Activated CD4-positive, alpha-beta memory T cell treated with anti-CD3 and anti-CD28 coated beads for 36 hours (primary cell): ENCODE measurements at places on chromosomes 5 and 9. TPM values are rescaled to one million over a fixed set of nuclear protein-coding genes. Genes with fewer than 3 reads are reported as not detected.

- H3K27ac ChIP-seq: no peak overlapping the region
- no peak for DNase-seq
- H3K4me3 ChIP-seq: no peak overlapping the region
These were observed 472.7 kb upstream of the CDH9 start for GRCh38 chr5:27511061-27511460.

DNA sequence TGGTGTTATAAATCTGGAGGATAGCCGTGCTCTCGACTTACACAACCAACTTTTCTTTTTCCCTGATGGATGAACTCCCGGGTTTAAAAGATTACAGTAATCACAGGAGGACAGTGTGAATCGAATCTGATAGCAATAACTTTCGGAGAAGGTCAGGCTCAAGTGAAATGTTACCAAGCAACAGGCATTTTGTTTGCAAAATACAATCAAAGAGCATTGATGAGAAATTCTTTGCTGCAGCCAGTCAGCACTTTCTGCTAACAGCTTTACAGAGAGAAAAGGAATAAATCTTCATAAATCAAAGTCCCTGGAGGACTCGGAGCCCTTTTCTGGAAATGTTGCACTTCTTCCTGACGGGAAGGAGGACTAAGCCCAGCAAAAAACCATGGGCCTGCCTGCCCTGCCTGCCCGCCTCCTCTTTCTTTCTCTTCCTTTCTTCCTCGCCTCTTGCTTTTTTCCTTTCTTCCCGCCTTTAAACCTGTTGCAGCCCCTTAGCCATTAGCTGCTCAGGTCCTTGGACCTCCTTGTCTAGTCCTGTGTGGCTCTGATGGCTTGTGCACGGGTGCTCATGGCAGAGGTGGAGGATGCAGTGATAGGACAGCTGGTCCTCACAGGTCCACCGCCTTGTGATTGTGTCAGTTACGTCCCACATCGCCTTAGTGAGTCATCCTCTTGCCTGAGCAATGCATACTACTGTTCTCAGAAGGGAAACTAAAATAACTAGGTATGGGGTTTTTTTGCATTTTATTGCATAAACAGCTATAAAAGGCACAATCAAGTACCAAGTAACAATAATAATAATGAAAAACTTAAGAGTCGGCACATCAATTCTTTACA, 6.2 kb downstream of the DMRT3 start:
- H3K27ac ChIP-seq: no peak overlapping the region
- peaks cover 3% of the 10 kb centered on the region for H3K4me1 ChIP-seq
- peaks cover 69% of the 10 kb centered on the region for H3K27me3 ChIP-seq
- no peaks in the 10 kb centered on the region for H3K36me3 ChIP-seq

DNA sequence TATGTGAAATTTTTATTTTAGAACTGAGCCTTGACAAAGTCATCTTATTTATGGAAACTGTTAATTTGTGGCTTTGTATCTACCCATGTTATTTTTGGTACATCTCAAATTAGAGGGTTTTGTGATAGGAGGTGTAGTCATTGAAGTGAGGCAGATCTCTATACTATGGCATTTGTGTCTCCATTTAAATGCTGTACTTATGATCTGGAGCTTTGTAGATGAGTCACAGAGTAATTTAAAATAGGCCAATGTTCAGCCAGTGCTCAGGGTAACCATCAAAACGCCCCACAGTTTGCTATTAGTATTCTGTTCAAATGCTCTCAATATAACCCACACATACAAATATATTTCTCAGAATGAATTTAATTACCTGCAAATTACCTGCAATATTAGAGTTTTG, 351.5 kb upstream of the KLF9 start:
- no peak overlapping the region for H3K4me3 ChIP-seq
- DNase-seq: no peak
- H3K36me3 ChIP-seq: no peaks in the 10 kb centered on the region
- H3K4me1 ChIP-seq: no peaks in the 10 kb centered on the region

- no peaks in the 10 kb centered on the region for H3K36me3 ChIP-seq
- no peaks in the 10 kb centered on the region for H3K4me1 ChIP-seq
- no peak for DNase-seq
- H3K27ac ChIP-seq: no peak overlapping the region
- no peaks in the 10 kb centered on the region for H3K27me3 ChIP-seq
These were observed 303.1 kb downstream of the ELAVL2 start for GRCh38 chr9:23522952-23523351.

GRCh38 chr5:143671674-143672569, 140.0 kb upstream of the HMHB1 start:
- H3K27me3 ChIP-seq: peaks cover 8% of the 10 kb centered on the region
- H3K4me3 ChIP-seq: no peak overlapping the region
- H3K27ac ChIP-seq: no peak overlapping the region
- no peaks in the 10 kb centered on the region for H3K36me3 ChIP-seq
- H3K4me1 ChIP-seq: no peaks in the 10 kb centered on the region

GRCh38 chr5:147558826-147559225, 49.0 kb upstream of the DPYSL3 start:
- no peak overlapping the region for H3K27ac ChIP-seq
- H3K36me3 ChIP-seq: no peaks in the 10 kb centered on the region
- DNase-seq: no peak
- H3K27me3 ChIP-seq: no peaks in the 10 kb centered on the region

DNA sequence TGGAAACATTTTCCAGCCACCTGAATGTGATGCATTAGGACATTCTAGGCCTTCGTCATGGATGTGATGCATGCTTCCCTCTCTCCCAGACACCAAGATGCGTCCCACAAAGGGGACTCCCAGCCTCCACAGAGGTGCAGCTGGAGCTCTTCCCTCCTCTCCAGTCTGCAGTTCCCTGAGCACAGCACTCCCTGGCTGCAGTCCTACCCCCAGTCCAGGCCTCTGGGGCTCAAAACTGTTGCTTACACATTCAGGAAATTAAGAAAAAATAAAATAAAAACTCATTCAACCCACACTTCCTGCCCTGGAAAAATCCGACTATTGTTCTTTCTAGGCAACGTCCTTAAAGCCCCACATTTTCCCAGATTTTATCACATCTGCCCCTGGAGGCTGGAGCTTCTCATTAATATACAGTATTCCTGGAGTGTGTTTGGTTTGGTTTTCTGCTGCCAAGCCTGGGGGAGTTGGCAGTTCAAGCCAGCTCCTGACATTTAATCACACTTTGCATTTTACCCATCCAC, 78.4 kb upstream of the ICE1 start:
- no peak overlapping the region for H3K4me3 ChIP-seq
- peaks cover 4% of the 10 kb centered on the region for H3K27me3 ChIP-seq
- no peak for DNase-seq
- H3K4me1 ChIP-seq: peaks cover 3% of the 10 kb centered on the region
- H3K27ac ChIP-seq: no peak overlapping the region
- H3K36me3 ChIP-seq: no peaks in the 10 kb centered on the region

- peaks cover 7% of the 10 kb centered on the region for H3K36me3 ChIP-seq
- no peak for DNase-seq
- no peak overlapping the region for H3K4me3 ChIP-seq
- no peak overlapping the region for H3K27ac ChIP-seq
These were observed 52.4 kb downstream of the NIPBL start for GRCh38 chr5:36928947-36929346.

DNA sequence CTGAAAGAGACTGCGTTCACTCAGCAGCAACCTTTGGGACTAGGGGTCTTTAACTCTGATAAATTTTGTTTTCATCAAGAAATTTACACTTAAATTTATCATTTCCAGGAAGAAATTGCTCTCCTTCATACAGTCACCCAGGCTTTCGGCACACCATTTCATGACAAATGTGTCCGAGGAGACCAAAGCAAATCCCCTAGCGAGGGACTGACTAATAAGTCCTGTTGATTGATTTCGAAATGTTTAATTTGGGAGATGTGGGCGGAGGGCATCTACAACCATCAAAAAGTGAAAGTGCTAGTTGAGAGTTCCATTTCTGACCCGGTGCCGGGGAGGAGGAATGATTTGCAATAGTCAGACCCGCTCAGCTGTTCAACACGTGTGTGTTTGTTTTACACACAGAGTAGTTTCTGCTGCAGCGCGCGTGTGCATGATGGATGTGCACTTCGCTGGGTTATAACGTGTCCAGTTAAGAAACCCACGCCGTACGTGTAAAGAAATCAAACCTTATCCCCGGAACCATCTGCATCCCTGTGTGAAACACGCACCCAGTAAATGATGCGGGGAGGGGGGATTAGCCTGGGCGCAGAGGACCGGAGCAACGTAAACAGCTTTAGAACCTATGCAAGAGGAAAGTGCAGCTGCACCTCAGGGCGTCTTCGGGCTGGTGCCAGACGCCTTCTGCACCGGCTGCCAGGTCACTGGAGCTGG, 845 bp upstream of the NR4A3 start:
- peak; percentile 76 for DNase-seq
- peak overlapping the region; percentile 86 for H3K4me3 ChIP-seq
- H3K27me3 ChIP-seq: peaks cover 17% of the 10 kb centered on the region
- no peaks in the 10 kb centered on the region for H3K36me3 ChIP-seq

EHMT1 gene
- 70.8 TPM for total RNA-seq
